HFFc6 (cell line): ENCODE measurements at places on chromosomes 6 and 20. TPM values are rescaled to one million over a fixed set of nuclear protein-coding genes. Genes with fewer than 3 reads are reported as not detected.

ADGRF5 gene
- 0.20 TPM in 1 of 3 replicates, not detected in the others for total RNA-seq

SPATA25 gene
- total RNA-seq = 0.47 and 0.48 TPM in 2 replicates

VWA7 gene
- total RNA-seq = 0.60 and 0.97 TPM in 2 replicates

WDR27 gene
- total RNA-seq = 11.7 to 15.8 TPM (median 13.4 TPM) in 3 replicates

TMEM170B gene
- total RNA-seq = 0.13 to 0.21 TPM (median 0.14 TPM) in 3 replicates

CLPSL1 gene
- not detected in 3 replicates for total RNA-seq

DNA sequence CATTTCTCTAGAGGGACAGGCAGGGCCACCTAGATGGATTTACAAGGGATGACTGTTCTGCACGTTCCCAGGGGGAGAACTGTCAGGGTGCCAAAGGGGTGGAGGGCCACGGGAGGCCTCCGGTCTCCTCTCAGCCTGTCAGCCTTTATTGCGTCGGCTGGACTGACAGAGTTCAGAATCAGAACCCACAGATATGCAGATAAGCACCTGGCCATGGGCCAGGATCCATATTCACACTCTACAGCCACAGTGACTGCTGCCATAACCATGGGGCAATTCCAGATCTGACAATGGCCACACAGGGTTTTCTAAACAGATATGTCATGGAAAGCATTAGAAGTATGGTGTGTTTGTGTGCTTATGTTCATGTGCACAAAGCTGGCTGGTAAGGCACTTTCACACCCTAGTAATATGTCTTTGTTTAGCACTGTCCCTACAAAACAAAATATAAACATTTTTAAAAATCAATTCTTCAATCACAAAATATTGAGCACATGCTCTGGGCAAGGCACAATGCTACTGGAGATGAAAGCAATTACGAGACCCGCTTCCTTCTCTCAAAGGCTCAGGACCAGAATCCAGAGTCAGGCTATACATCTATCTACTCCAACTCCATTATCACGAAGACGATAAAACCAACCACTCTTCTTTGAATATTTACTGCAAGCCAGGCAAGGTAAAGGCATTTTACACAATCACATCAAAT lies 29.1 kb downstream of the TRAM2 start:
- peak; percentile 32 for DNase-seq

- no peak for DNase-seq
Measured at GRCh38 chr6:137780447-137781034, 86.5 kb upstream of the TNFAIP3 start.

- no peak for DNase-seq
Measured at GRCh38 chr6:122704066-122704465, 75.5 kb upstream of the FABP7 start.

DNA sequence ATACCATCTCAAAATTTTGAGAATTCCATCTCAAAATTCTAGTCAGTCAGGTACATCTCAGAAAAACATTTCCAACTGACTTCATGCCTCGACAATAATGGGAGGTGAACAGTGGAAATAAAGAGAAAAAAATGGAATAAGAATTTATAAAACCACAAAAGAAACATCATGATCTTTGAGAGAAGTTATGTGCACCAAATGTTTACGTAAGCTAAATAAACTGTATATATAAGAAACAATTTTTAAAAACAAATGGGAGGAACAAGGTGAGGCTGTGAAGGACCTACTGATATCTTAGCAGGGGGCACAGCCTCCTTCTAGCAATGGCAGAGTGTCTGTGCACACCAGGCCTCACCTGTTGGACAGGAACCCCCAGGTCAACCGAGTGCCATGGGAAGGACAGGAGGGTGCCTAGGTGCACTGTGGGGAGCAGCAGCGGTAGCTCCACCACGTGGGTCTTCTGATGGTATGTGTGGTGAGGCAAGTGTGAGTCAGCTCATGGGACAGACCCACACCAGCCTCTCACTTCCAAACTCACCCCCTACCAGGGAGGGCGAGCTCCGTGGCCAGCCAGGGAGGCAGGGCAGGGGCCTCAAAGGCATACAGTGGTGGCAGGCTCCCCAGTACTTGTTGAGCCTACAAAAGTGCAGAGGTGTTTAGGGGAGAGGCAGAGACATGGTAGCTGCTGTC lies 23.2 kb downstream of the DIDO1 start:
- DNase-seq = no peak

GRCh38 chr6:57305107-57305506 lies 12.3 kb upstream of the PRIM2 start:
- DNase-seq = no peak

GRCh38 chr6:132131351-132131750 lies 180.2 kb upstream of the CCN2 start:
- DNase-seq = no peak

- DNase-seq = peak; percentile 58
Measured at GRCh38 chr20:63265891-63266515, 6.6 kb upstream of the ARFGAP1 start.

DNA sequence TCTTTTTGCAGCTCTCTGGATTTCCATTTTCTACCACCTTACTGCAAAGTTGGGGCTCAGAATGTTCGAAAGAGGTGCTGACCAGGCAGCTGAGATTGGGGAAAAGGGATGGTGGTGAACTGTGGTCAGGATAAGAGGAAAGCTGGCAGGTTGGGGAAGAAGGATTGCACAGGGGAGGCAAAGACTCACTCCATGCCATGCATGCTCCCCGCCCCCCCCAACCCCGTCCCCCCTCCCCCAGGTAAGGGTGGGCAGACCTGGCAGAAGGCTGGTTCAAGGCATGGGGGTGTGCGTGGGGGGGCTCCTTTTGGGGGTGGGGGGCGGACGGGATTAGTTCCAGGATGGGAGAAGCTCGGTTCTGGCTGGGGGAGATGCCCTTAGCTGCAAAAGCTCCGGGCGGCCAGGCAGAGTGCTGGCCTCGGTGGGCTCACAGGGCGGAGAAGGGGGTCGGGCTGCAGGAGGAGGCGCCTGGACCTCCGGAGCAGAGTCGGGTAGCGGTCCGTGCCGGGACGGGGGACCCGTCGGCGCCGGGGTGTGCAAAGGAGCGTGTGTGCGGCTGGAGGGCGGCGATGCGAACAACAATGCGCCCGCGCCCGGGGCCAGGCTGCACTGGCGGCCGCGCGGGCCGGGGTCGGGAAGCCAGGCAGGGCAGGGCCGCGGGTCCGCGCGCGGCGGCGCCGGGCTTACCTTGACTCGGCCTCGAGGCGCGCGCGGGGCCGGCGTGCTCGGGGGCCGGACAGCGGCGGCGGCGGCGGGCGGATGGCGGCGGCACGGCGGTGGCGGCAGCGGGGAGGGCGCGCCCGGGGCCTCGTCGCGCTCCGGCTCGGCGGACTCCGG lies 880 bp downstream of the ADNP start:
- DNase-seq = no peak

GRCh38 chr20:944774-945410 lies 28.8 kb upstream of the ANGPT4 start:
- DNase-seq = no peak

DNA sequence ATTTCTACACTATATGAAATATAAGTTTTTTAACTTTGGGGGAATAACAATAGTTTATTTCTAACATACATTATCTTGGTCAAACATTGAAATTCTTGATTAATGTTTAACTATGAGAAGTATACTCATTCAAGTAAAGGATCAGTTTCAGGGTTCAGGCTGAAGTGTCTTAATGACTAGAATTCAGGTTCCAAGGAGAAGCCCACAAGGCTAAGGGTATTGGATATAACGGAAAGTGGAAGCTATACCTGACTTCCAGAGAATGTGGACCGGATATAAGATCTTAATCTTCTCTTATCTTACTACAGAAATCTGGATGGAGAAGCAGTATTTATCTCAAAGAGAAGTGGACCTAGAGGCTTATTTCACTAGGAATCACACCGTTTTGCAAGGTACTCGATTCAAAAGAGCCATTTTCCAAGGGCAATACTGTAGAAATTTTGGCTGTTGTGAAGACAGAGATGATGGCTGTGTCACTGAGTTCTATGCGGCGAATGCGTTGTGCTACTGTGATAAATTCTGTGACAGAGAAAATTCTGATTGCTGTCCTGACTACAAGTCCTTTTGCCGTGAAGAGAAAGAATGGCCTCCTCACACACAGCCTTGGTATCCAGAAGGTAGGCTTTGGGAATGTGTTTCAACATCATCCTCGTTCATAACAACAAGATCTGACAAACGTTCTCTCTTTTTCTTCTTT lies at the start of gene TINAG:
Gene TINAG (plus strand): TSS at position 153 of the 697 bp plus-strand sequence. CDS start 110 bp downstream, at position 263.
- no peak for DNase-seq

DNA sequence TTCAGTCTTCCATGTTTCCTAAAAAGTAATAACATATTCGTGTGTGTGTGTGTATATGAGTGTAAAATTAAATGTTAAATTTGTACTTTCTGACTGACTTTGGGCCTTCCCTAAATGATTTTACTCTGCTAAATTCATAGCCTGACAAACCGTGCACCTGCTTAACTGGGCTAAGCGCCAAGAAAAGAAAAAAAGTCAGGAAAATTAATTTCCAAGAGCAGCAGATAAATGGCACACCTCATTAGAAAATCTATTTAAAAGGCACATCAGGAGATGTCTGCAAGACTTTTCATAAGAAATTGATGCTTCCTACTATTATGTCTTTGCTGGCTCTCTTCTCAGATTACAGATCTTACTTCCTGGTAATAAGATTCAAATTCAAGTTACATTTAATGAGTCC lies 72.4 kb downstream of the TRDN start:
- DNase-seq = no peak

DNA sequence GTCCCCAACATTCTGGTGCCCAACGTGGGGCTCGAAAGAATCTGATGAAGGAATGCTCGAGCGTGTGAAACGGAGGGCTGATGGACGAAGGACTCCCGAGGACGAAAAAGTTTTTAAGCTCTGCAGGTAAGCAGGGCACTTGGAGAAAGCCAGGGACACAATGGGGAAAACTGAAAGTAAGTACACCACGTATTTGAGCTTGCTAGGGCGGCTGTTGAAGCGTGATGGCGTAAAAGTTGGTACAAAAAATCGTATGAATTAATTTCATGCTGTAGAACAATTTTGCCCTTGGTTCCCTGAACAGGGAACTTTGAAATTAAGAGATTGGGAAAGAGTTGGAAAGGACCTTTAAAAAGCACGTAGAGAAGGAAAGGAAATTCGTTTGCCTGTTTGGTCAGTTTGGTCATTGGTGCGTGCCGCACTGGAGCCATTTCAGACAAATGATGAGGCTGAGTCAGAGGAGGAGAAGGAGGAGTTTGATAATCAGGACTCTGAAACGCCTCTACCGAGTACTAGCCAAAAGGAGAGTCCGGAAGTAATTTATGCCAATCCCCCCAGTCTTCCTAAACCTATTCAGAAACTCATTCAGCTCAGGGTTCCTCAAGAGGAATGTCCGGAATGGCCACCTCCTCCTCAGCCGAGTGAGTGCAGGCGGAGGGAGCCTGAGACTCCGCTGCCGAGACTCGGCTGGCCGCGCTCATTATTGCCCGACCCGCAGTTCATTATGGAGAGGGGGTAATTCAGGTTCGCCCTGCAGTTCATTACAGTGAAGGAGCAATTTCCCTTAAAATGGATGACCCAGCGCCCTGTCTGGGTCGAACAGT lies 59.2 kb upstream of the PRSS16 start:
- DNase-seq = peak; percentile 81

GRCh38 chr20:36105711-36106226 lies 48.8 kb upstream of the EPB41L1 start:
- DNase-seq = no peak

GRCh38 chr6:33840048-33840926 lies 36.5 kb upstream of the MLN start:
- peak; percentile 99 for DNase-seq

- DNase-seq = peak; percentile 12
Measured at GRCh38 chr20:50680105-50680960, 11.0 kb downstream of the RIPOR3 start.

DNA sequence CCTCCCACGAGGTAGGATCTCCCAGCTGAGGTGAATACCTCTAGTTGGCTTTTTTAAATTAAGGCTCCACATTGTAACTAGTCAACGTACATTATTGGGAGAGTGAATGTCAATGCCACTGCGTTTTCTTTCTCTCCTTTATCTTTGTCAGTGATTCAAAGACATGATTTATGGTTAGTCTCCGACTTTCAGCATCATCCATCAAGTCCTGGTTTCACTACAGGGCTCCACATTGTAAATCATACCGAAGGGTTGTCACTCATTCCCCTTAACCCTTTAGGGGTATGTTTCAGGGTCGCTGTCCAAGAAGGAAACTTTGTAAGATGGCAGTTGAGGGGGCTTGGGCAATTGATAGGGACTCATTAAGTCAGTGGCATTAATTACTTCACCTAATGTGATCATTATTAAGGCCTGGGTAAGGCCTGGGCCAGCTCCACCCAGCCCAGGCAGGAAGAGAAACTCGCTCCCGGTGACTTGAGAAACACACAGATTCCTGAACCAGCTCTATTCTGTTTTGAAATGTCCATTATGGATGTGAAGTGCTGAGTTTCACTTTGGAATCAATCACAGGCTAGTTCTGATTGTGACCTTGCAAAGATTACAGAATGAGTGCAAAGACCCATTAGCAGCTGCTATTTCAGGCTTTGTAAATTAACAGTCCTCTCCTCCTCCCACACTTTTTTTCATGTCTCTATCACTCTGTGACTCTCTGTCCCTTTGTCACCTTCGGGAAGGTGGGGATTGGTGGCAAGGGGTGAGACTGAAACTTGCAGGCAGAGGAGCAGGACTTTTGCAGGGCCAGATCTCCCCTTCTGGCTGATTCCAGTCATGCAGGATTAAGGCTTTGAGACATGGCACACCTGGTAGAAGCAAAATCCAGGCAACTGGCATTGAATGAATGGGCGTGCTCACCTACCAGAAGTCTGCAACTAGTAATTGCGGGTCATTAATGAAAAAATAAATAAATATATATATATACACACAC lies 222.4 kb downstream of the TSHZ2 start:
- DNase-seq = no peak

- DNase-seq = no peak
Measured at GRCh38 chr20:57620274-57620990, at the start of gene ZBP1. ZBP1 (minus strand) TSS chr20:57620426; CDS start chr20:57620295, 131 bp downstream.

- no peak for DNase-seq
Measured at GRCh38 chr6:99838607-99839006, 155.4 kb downstream of the MCHR2 start.
